Memory B cell (primary cell): ENCODE measurements at places on chromosomes 12 and 14.
A peak's percentile ranks its signal among the peaks of the same experiment; 100 is the strongest.

GRCh38 chr12:5227708-5228373, 184.2 kb downstream of the KCNA5 start:
- DNase-seq = no peak

- DNase-seq = no peak
Measured at GRCh38 chr12:93813972-93814821, 137.0 kb downstream of the CRADD start.

DNA sequence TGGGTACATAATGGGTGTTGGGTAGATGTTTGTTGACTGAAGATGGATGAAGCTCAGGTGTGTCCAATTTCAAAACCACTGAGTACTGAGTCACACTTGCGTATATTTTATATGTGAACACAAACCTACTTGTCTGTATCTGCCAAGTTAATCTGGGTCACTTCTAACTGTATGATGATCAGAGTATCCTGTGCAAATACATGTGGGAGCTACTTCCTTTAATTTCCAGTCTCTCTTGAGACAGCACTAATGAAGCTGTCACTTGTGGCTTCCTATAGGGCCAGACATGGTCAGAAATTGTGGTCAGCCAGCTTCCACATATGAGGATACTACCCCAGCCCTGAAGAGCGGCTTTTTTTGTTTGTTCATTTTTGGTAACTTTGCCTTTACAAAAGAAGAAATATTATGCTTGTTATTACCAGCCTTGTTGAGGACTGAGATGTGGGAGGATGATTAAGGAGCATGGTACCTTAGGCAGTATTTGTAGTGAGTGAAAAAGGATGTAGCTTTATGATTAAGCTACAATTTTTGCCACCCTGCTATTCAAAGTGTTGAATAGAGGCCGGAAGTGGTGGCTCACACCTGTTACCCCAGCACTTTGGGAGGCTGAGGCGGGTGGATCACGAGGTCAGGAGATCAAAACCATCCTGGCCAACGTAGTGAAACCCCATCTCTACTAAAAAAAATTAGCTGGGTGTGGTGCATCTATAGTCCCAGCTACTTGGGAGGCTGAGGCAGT, 32.4 kb downstream of the PLXNC1 start:
- DNase-seq = no peak

GRCh38 chr14:90381011-90381786, 15.6 kb upstream of the CALM1 start:
- no peak for DNase-seq

- DNase-seq = no peak
Measured at GRCh38 chr14:78048120-78048519, 122.1 kb upstream of the NRXN3 start.

DNA sequence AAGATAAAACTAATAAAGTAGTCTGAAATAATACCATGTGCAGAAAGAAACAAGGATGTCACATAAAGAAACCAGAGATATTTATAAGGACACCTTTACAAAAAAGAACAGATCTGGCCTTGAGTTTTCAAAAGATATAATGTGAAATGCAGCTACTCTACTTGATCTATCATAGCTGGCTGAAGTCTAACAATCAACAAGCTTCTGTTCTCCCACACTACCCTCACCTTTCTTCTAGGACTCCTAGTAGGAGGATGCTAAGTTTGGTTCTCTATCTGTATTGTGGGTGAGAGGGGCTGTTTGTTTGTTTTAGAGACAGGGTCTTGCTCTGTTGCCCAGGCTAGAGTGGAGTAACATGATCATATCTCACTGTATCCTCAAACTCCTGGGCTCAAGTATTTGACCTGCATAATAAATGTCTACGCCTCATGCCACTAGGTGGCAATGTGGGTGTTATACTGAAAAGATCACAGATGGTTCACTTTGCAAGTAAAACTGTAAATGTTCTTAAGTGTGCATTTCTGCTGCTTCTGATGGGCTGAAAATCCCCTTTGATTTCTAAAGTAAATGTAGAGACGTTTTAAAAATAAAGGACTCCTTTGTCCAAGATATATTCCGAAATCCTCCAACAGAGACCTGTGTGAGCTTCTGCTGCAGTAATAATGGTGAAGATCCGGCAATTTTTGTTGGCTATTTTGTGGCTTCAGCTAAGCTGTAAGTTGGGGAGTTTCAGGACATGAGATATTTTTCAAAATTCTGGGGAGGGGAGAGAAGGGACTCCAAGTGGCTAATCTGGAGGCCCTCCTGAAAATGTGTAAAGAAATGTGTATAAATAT, 269.3 kb downstream of the DAD1 start:
- DNase-seq = peak; percentile 38

GRCh38 chr12:104709692-104710435, 248.2 kb downstream of the SLC41A2 start:
- no peak for DNase-seq

DNA sequence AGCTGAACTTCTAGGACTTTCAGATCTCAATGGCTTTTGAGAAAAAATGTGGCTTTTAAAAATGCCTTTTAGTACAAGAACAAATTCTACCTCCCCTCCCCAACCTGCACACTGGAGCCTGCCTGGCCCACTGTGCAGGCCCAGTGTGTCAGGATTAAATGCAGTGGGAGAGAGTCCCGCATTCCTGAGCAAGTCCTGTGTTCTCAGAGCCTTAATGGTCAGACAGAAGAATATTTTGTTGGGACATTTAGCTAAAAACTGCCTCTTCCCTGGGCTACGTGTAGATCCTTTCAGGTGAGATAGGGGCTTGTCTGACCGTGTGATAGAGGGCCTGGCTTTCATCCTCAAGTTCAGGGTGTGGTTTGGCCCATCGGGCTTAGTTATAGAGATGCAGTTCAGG, 63.1 kb upstream of the ESRRB start:
- DNase-seq = no peak

GRCh38 chr12:42172441-42173210, 28.0 kb upstream of the GXYLT1 start:
- no peak for DNase-seq

DNA sequence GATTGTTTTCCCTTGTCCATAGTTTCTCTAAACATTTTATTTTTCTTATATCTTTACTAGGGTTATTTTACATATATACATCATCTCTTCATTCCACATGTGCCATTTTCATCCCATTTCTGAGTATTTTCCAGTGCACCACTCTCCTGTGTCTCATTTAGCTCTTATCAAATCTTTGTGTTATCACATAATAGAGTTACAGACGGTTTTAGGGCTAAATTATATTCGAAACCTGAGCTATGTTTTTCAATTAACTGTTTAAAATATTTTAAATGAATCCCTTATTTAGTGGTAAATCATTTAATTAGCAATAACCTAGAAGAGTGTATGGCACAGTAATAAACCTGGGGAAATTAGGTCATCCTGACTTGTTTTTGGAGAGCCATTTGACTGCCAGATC, 160.4 kb upstream of the DCN start:
- DNase-seq = no peak

DNA sequence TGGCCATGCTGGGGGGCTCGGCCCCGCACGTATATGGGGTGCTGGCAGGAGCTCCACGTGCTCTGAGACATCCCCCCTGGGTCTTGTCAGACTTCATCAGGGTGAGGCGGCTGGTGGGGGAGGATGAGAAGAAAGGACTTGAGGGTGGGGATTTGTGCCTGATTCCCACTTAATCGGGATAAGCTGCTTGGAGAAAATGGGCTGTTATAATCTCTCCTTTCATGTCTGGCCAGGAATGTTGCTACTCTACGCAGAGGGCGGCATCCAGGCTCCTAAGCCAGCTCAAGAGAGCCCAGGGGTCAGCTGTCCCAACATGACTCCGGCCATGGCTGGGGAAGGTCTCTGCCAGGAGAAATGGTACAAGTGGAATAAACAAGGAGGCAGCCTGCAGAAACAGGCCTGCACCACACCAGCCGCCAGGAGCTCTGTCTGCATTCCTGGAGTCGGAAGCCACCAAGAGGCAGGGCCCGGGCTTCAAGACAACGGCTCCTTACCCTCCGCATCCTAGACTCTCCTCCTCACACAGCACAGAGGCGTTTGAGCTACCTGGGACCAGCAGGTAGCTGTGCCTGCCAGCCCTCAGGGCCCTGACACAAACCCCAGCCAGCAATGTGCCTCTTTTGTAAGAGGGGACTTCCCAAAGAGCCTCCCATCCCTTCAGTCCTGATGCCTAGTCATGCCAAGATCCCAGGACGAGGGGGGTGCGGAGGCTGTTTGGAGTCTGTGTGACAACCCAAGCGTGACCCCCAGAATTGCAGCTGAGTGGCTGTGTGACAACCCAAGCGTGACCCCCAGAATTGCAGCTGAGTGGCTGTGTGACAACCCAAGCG, 195.8 kb upstream of the DIO3 start:
- no peak for DNase-seq

DNA sequence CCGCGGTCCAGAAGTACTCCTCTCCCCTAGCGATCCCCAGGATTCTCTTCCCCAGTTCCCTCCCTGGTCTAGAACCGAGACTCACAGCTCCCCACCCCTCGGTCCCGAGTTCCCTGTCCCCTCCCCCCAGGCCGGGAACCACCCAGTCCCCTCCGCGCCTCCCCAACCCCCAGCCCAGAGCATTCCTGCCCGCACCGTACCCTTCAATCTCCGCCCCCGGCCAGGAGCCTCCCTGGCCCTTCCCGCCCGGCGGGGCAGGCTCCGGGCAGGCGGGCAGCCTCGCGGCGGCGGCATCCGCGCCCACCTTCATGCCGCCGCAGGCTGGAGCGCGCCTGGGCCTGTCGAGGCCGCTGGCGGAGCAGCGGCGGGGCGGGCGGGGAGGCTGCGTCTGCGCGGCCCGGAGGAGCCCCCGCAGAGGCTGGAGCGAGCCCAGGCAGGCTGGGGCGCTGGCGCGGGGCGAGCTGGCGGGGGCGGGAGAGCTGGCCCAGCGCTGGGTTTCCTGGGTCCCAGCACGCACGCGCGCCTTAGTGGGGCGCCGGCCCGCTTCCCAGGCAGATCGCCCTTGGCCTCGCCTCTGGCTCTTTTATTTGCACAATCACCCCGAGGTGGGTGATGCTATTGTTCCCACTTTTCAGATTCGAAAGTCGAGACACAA, 22.2 kb upstream of the GPR132 start:
- DNase-seq = no peak

DNA sequence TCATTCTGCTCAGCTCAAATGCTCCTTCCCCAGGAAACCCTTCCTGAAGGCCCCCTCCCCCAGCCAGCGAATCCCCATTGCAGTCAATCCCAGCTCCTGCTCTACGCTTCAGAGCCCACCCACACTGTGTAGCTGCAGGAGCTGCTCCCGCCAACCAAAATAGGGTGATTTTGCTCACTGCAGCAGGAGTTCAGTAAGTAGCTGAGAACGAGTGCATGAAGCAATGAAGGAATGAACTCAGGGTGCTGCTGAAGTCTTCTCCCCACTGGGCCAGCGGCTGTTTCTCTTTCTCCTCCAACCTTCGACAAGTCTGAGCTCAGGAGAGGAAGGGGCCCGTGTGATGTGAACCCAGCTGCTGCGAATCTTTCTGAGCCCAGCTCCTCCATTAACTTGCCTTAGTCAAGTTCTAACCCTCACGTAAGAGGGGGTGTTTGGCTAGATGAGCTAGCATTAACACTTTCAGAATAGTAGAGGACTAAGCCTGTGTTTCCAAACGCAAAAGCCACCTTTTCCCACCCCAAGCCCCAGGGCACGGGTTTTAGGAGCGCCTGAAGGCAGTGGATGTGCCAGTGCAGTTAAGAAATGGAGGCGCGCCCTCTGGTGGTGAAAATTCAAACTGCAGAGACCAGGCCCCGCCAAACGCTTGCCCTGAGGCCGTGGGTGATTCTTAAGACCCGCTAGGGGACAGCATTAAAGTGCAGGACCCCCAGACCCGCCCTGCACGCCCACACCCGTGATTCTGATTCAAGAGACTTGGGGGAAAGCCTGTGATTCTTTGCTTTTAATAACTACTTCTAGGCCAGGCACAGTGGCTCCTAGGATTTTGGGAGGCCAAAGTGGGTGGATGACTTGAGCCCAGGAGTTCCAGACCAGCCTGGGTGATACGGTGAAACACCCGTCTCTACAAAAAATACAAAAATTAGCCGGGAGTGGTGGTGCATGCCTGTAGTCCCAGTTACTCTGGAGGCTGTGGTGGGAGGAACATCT, 11.9 kb upstream of the SERPINA4 start:
- DNase-seq = peak; percentile 21

- no peak for DNase-seq
Measured at GRCh38 chr14:82731526-82731925, 1197.9 kb upstream of the SEL1L start.

DNA sequence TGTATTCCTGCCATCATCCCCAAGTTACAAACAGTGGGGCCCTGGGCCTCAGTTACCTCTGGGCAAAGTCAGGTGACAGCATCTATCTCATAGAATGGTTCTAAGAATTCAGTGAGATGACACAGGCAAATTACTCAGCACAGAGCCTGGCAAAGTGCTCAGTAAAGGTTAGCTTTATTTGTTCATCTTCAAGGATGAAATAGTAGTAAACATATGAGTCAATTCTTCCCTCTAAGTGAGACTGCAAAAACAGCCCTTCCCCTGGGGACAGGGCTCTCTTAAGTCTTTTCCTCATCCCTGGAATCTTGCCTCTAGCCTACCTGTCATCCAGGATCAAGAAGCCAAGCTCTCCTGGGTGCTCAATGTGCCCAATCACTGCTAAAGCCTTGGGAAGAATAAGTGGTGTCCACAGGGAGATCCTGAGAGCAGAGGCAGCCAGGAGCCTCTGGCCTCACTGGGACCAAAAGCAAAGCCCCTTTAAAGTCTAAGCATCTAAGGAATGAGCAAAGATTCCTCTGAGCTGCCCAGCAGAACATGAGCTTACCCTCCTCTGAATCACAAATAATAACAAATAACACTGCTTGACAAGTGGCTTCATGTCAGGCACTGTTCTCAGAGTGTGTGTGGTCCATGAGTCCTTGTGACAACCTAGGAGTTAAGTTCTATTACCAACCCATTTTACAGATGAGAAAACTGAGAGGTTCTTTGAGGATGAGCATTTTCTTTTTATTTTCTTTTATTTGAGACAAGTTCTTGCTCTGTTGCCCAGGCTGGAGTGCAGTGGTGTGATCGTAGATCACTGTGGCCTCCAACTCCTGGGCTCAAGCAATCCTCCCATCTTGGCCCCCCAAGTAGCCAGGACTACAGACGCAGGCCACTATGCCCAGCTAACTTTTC, 12.1 kb downstream of the NUAK1 start:
- no peak for DNase-seq

- DNase-seq = no peak
Measured at GRCh38 chr14:55353686-55354467, 57.8 kb downstream of the ATG14 start.

- peak; percentile 47 for DNase-seq
Measured at GRCh38 chr12:14111230-14111865, 129.9 kb upstream of the GRIN2B start.

- no peak for DNase-seq
Measured at GRCh38 chr12:8038659-8039114, 6.2 kb downstream of the FOXJ2 start.

DNA sequence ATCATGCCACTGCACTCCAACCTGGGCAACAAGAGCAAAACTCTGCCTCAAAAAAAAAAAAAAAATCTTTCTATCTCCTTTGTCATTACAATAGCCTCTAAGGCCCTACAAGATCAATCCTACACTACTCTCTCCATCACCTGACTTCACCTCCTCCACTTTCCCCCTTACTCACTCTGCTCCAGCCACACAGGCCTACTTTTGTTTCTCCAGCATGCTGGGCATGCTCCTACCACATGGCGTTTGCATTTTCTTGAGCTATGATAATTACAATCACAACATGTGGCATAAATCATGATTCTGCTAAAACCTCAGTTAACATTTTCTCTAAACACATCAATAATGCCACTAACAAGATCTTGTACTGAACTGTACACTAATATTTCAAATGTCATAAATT, 7.8 kb downstream of the PPP1R13B start:
- DNase-seq = no peak
